ENCODE measurements at places on chromosomes 7 and 10.
A peak's percentile ranks its signal among the peaks of the same experiment; 100 is the strongest.

DNA sequence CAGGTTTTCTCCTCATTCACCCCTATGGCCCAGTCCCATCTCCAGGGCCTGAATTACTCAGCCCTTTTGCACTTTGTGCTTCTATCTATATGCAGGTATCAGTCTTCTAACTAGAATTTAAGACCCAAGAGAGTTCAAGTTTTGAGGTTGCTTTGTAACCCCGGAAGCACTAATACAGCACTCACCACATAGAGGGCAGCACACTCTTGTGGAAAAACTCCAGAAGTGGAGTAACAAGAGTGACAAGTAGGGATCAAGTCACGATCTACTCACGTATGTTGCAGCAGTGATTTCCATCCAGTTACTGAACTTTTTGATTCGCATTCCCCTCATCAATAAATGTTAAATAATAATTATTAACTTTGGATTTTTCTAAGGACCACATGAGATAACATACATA, 151.0 kb downstream of the CHCHD3 start:
- peak; percentile 42 for DNase-seq

- DNase-seq, result no peak
Observed at GRCh38 chr10:99013885-99014284, 221.8 kb downstream of the HPSE2 start.

- no peak for DNase-seq
Observed at GRCh38 chr10:8224591-8224990, 170.1 kb downstream of the GATA3 start.

GRCh38 chr7:95577137-95577536, 19.2 kb downstream of the PDK4 start:
- peak; percentile 5 for DNase-seq

DNA sequence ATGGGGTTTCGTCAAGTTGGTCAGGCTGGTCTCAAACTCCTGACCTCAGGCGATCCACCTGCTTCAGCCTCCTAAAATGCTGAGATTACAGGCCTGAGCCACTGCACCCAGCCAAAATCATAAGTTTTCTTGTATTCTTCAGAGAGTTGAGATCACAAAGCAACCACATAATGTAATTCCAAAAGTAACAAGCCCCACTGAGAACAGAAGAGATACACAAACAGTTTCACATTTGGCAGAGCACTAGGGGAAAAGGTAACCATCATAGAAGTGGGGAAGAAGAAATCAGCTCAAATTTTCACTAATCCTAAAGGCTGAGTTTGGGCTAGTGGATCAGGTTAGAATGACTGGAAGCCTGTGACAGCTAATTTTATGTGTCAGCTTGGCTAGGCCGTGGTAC, 5.4 kb upstream of the CEP41 start:
- no peak for DNase-seq

DNA sequence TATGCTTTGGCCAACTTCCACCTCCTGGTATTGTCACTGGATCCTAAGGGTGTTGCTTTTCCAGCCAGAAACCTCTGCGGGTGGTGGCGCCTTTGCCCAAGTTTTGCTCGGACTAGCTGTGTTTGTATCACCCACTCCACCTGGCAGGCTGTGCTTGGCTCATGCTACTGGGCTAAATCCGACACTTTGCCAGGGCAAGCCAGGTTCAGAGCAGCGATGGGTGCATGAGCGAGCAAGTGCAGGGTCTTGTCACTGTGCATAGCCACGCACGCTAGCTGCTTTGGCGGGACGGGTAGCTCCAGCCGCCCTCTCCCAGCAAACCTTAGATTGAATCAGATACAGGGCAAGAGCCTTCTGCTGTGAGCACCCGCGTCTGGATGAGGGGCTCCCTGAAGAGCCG, 737.5 kb downstream of the PCDH15 start:
- peak; percentile 13 for DNase-seq

DNA sequence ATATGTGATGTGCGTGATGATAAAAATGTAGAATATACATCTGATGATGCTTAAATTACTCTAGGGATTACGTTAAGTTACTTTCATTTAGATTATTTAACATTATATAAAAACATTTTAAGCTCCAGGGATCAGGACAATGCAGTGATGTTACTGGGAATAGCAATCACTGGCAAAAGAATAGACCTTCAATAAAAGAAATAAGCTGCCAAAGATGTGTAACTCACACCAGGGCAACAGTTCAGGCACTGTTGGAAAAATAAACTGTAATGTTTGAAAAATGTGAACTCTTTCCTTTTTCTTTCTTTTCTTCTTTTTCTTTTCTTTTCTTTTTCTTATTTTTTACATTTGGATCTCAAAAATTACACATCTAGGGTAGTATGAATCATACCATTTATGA, 131.7 kb downstream of the SEMA3D start:
- no peak for DNase-seq

- DNase-seq, result no peak
Observed at GRCh38 chr10:94757916-94758315, 4.6 kb upstream of the CYP2C19 start.

- DNase-seq, result no peak
Observed at GRCh38 chr7:80458822-80459725, 52.8 kb downstream of the GNAT3 start.

- no peak for DNase-seq
Observed at GRCh38 chr7:138120140-138120827, 44.0 kb downstream of the AKR1D1 start.

- no peak for DNase-seq
Observed at GRCh38 chr7:46559194-46559832, 638.2 kb upstream of the IGFBP3 start.

DNA sequence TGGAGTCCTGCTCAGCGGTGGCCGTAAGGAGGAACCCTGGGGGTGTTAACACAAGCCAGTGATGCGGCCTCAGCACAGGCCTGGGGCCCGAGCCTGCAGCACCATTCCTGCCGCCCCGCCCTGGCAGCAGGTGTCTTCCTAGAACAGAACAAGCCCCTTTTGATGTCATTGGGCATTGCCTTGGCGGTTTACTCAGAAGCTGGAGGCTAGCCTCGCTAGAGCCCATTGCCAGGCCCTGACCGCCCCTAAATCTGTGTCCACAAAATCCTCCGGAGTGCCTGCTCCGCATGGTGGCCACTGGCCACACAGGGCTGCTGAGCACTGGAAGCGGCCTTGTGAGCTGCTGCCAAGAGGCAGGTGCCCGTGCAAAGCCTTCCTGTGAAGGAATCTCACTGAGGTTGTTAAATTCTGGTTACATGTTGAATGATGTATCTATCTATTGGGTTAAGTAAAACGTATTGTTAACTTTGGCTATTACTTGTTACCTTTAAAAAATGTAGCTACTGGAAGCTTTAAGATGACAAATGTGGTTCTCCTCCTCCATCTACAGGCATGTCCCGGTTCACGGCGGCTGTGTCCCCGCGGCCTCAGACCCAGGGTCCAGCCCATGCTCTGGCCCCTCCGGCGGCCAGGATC, 1.2 kb upstream of the INPP5A start:
- no peak for DNase-seq

- no peak for DNase-seq
Observed at GRCh38 chr10:73843261-73843660, 31.1 kb downstream of the CAMK2G start.

DNA sequence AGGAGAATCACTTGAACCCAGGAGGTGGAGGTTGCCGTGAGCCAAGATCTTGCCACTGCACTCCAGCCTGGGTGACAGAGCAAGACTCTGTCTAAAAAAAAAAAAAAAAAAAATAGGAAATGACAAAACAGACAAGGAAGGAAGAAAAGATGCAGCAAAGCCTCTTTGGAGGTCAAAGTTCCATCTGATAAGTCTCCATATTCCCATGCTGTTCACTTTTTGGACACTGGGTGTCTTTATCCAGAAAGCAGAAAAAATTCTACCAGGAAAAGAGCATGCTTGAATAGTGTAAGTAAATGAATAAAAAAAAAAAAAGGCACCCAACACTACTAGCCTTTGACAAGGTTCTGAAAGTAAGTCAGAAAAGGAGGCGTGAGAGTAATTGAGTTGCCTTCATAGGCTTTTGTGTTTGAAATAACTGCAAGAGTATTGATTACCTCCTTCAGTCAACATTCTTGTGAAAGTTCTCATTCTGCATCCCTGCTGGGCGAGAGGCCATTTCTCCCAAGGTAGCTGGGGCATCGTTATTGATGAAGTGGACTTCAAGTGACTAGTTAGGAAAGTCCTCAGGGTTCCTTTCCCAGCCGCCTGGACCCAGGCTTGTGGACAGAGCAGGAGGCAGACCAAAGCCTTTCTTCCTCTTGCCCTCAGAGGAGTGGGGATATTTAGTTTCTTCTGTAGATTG, 133.3 kb upstream of the KIF5B start:
- no peak for DNase-seq

DNA sequence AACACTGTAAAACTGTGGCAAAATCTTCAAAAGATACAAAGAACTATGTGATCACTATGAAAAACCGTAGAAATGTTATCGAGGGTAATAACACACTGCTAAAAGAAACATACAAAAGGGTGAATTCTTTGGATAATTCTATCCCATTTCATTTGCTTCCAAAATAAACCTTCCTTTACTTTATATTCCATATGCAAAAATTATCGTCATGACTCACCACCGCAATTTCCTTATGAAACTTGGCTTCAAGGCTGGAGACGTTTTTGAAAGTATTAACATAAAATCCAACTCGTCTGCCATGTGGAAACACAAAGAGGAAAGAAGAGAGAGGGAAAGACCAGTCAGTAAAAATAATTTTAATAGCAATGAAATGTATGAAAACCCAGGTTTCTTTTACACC, 165.2 kb downstream of the AMPH start:
- DNase-seq, result no peak

DNA sequence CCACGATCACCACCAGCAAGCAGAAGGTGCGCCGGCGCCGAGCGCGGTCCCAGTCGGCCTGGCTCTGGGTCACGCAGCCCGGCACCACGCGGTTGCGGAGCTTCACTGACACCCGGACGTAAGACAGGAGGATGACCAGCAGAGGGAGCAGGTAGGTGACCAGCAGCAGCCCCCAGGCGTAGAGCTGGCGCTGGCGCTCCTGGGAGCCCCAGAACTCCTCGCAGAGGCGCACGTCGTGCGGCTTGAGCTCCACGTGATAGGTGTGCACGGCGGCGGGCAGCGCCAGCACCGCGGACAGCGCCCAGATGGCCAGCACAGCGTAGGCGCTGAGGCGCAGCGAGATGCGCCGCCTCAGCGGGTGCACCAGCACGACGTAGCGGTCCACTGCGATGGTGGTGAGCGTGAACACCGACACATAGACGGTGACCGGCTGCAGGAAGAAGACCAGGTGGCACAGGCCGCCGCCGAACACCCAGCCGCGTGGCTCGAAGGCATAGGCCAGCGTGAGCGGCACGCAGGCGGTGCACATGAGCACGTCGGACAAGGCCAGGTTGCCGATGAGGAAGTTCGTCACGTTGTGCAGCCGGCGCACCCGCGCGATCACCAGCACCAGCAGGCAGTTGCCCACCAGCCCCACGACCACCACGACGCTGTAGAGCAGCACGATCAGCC, 920 bp downstream of the PRLHR start:
- DNase-seq, result peak; percentile 94

DNA sequence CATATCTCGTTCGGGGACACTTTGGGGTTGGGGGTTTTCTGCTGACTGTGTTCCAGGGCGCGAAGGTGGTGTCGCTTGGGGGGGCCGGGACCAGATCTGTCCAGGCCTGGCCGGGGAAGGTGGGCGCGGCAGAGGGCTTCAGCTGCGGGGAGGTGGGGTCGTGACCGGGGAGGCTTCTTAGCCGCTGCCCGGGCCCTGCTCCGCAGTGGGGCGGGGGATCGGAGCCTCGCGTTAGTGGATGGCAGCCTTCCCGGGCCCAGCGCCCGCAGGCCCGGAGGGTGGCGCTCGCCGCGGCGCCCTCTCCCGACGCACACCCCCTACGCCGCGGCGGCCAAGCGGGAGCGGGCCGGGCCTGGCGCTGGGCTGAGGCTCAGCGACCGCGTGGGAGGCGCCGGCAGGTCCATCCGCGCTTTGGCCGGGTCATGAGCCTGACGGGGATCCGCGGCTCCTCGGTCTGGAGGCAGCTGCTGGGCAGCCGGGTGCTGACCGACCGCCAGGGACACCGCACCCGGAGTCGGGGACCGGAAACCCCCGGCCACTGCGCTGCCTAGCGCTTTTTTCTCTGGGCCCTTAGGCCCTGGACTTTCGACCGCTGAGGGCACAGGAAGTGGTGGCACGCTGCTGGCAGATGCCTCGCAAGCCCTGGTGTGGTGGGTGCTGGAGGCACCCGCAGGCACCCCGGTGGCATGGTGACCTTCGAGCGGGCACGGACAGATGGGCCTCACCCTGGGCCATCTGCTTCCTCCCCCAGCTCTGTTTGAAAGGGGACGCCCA, 1.2 kb downstream of the AGAP3 start:
- peak; percentile 53 for DNase-seq

GRCh38 chr10:111113961-111114757, 37.3 kb downstream of the ADRA2A start:
- DNase-seq, result no peak

Measured in iPS-NIHi11 (cell line).